ENCODE measurements at places on chromosomes 6 and 20.
A peak's percentile ranks its signal among the peaks of the same experiment; 100 is the strongest.

DNA sequence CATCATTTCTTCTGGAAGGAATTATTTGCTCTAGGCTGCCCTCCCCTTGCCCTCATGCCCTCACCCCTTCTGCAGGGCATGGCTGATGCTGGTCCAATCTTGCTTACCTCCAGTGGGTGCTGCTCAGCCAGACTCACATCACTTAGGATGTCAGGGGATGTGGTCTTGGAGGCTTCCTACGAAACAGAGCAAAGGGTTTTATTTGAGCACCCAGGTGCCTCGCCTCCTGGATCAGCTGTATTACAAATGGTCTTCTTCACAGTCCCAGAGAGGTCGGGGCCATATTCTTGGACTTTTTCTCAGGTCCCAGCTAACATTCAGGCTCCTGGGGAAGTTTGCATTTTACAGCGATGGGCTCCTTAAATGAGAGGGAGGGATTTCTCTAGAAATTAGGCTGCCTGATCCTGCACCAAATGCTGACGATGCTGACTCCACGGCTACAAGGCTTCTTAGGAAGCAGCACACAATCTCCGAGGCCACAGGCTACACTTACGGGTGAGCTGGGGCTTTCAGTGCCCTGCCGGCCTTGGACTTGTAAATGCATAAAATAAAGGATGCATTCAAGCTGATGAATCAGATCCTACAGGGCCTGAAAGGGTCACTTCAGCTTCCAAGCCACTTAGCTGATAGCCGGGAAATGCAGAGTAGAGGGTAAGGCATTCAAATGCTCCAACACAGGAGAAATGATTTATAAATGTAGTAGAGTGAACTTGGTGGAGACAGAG is 159.8 kb upstream of the ECI2 start:
- no peak for DNase-seq

DNA sequence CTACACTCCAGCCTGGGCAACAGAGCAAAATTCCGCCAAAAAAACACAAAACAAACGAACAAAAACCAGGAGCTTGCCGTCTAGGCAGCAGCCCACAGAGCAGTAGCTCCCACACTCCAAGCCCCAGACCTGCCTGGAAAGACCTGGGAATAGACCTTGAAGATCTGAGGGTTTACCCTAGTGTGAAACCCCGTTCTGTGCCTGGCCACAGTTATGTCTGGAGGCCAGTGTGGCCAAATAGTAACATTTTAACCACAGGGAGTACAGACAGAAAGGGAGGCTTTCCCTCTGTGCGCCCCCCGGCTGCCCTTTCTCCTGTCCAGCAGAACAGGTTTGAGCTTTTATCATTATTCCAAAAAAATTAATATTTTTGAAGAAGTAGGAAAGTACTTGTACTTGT is 172.4 kb downstream of the QKI start:
- no peak for DNase-seq

DNA sequence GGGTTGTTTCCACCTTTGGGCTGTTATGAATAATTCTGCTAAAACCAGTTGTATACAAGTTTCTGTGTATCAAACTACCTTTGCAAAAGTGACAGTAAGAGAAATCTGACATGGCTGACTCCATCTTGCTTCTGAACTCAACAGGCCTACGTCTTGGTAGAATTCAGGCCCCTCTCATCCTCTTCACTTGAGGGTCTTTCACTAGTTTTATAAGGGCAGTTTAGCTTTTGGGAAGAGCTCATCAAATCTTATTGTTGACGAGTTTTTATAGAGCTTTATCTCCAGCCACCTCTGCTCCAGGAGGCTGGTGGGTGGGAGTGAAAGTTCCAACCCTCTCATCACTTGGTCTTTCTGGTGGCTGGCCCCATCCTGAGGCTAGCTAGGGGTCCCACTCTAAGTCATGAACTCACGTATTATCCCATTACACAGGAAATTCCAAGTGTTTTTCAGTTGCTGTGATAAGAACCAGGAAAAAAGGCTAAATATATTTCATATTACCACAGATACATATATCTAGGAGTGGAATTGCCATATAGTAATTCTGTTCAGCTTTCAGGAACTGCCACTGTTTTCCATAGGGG is 11.6 kb downstream of the SNRPB start:
- no peak for DNase-seq

DNA sequence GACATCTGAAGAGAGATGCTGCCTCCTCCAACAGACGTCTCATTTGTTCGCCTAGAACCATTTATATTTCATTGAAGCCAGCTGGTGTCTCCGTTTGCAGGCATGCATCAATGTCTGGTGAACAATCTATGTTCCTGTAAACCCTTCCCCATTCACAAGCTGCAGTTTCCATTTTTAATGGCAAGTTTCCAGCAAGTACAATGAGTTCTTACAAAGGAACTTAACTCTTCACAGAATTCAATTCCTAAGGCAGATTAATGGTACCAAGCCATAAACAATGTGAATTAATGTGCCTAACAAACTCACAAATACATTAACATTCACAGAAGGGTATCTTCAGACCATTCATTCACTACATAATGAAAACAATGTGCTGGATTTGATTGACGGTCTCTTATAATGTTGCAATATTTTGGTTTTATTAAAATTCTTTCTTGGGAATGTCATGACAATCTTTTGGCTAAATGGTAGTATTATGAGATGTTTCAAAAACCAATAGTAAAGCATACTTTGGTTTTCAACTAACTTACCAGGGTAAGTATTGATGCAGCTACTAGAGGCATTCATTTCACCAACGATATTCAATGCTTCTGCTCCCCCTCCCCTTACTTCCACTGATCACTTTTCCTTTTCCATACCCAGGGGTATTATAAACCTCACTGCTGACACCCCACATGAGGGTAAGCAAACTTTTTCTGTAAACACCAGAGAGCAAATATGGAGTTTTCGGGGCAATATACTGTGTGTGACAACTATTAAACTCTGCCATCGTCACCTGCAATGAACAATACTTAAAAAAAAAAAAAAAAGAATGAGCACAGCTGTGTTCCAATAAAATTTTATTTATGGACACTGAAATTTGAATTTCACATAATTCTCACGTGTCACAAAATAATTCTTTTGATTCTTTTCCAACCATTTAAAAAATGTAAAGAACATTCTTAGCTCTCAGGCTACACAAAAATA is 4.2 kb downstream of the AKIRIN2 start:
- DNase-seq = no peak

DNA sequence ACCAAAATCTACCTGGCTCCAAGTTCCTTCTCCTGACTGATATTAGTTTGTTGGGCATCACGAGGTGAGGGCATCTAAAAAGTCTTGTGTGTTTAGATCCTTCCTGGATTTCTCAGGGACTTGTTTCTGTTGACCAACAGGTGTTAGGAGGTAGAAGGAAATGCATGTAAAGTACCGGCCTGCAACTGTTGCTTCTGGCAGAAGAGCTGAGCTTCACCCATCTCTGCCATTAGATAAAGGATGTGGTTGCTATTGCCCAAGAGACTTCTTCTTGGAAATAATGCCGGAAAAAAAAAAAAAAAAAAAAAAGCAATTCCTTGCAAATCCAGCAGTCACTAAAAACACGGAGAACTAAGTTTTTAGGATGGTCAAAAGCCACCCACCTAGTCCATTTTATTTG is 303.1 kb downstream of the CDH26 start:
- no peak for DNase-seq

DNA sequence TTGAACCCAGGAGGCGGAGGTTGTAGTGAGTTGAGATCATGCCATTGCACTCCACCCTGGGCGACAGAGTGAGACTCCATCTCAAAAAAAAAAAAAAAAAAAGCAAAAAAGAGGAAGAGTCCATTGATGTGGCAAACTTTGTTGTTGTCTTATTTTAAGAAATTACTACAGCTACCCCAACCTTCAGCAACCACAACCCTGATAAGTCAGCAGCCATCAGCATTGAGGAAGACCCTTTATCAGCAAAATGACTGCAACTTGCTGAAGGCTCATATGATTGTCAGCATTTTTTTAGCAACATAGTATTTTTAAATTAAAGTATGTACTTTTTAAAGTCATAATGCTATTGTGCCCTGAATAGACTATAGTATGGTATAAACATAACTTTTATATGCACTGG is 48.8 kb downstream of the ZFP64 start:
- no peak for DNase-seq

GRCh38 chr6:19692506-19693298 is 144.5 kb upstream of the ID4 start:
- DNase-seq = no peak

GRCh38 chr20:43386878-43387277 is 70.8 kb upstream of the SRSF6 start:
- no peak for DNase-seq

DNA sequence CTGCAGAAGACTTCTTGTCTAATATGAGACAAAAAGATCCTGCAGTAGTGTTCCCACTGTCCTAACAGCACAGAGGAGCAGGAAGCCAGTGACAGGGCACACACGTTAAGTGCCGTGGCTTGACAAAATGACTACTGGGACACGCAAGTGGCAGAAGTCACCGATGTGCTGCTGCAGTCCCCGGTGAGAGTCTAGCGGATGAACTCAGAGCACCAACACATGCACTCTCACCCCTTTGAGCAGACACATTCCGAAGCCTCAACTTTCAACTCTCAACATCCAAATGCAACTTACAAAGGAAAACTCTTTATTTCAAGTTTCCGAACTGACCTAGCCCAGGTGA is 898 bp downstream of the LAMA4 start:
- DNase-seq = peak; percentile 7

GRCh38 chr6:130505808-130506598 is 140.2 kb downstream of the TMEM200A start:
- DNase-seq = no peak

- no peak for DNase-seq
Observed at GRCh38 chr6:19873031-19873430, 35.9 kb downstream of the ID4 start.

DNA sequence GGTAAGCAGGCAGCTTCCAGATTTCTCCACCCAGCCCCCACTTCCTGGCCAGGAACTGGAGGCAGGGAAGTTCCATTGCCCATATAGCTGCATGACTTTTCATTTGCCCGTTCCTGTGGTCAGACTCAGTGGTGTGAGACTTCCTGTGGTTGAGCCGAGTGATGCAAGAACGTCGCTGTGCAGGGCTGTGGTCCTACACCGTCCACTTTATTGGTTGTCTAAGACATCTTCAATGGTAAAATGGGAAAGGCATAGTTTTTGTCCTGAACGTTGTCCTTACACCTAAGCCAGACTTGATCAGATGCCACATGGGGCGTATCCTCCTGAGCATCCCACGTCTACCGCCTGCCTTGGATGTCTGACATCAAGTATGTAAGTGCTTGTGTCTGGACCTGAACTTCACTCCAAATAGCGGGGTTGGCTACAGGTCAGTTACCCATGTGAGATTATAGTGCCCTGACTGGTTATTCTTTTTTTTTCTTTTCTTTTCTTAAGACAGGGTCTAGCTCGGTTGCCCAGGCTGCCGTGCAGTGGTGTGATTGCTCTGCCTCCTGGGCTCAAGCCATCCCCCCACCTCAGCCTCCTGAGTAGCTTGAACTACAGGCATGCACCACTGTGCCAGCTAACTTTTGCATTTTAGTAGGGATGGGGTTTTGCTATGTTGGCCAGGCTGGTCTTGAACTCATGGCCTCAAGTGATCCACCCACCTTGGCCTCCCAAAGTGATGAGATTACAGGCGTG is 25.9 kb upstream of the GTSF1L start:
- peak; percentile 55 for DNase-seq

GRCh38 chr6:152472325-152472724 is 164.8 kb downstream of the SYNE1 start:
- no peak for DNase-seq

DNA sequence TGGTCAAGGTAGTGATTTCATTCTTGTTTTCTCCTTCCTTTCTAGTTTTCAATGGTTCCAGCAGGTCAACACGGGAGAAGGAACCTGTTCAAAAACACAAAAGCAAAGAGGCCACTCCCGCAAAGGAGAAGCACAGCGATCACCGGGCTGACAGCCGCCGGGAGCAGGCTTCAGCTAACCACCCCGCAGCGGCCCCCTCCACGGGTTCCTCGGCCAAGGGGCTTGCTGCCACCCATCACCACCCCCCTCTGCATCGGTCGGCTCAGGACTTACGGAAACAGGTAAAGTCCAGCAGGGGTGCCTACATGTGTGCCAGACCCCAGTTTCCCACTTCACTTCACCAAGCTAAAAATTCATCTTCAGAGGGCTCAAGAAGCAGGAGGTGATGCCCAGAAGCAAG is 175.6 kb downstream of the DTNBP1 start:
- DNase-seq = no peak

DNA sequence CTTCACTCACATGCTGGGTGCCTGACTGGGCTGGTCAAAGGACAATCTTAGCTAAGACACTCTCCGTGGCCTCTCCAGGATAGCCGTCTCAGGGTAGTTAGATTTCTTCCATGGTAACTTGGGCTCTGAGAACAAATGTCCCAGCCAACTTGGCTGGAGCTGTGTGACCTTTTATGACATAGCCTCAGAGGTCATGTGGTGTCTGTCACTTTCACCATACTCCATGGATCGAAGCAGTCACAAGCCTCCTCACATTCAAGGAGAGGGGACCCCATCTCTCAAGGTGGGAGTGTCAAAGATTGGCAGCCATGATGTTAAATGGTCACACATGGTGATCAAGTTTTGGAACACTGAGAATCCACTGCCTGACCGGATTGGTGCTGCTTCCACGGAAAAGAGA is 190.9 kb upstream of the SUPT3H start:
- no peak for DNase-seq

DNA sequence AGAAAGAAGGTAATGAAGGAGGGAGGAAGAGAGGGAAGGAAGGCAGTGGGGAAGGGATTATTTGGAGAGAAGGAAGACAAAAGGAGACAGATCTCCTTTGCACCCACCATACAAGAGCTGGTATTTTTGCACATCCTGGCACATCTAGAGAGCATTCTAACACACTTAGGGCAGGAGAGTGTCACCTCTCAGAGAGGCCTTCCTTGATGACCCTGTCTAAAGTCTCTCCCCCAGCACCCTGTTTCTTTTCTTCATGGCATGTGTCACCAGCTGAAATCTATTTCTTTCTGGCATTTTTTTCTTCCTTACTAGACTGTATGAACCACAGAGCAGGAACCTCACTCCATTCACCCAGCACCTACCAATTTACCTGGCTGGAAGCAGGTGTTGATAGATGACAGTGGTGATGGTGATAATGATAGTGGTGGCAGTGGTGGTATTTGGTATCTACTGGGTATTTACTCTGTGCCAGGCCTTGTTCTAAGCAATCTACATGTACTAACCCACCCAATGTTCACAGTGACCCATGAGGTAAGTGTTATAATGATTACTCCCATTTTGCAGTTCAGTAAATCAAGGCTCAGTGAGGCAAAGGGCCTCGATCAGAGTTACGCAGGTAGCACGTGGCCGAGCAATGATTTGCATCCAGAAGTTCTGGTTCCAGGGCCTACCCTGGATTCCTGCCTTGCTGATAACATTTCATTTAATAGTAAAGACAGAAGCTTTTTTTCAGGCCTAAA is 131.8 kb downstream of the NFATC2 start:
- DNase-seq = no peak

DNA sequence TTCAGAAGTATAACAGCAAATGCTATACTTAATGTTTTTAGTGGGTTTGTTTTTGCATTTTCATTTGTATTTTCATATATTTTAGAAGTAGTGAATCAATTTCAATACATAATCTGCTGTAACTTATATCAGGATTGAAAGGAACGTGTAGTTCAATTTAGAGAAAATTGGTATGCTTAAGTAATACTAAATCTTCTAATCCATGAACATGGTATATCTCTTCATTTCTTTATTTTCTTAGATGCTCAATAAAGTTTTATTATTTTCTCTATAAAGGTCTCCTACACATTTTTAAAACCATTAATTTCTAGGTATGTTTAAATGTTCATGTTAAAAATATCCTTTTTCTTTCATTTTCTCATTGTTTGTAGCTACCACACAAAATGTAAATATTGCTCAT is 85.1 kb downstream of the STMND1 start:
- DNase-seq = no peak

GRCh38 chr6:30100585-30101443 is 12.1 kb downstream of the TRIM31 start:
- DNase-seq = peak; percentile 32
